ENCODE measurements at places on chromosomes 5 and 9. TPM values are rescaled to one million over a fixed set of nuclear protein-coding genes. Genes with fewer than 3 reads are reported as not detected.

ZNF618 gene
- 1.2 TPM for polyA plus RNA-seq

EQTN gene
- polyA plus RNA-seq: not detected

CDX1 gene
- not detected for polyA plus RNA-seq

FRRS1L gene
- not detected for polyA plus RNA-seq

IQGAP2 gene
- 0.56 TPM for polyA plus RNA-seq

PCDHA13 gene
- polyA plus RNA-seq: not detected

TSLP gene
- polyA plus RNA-seq: 1.6 TPM

CCNJL gene
- 0.09 TPM for polyA plus RNA-seq

NR6A1 gene
- 0.32 TPM for polyA plus RNA-seq

RAI14 gene
- 2.1 TPM for polyA plus RNA-seq

LECT2 gene
- not detected for polyA plus RNA-seq

GRCh38 chr5:144510845-144511579 is 340.3 kb downstream of the KCTD16 start:
- no peaks in the 10 kb centered on the region for H3K4me1 ChIP-seq
- no peak overlapping the region for H3K27ac ChIP-seq
- no peak overlapping the region for H3K4me3 ChIP-seq

- no peak overlapping the region for H3K4me3 ChIP-seq
- no peaks in the 10 kb centered on the region for H3K4me1 ChIP-seq
- H3K36me3 ChIP-seq: no peaks in the 10 kb centered on the region
- no peak for DNase-seq
- no peaks in the 10 kb centered on the region for H3K27me3 ChIP-seq
- H3K27ac ChIP-seq: no peak overlapping the region
Measured at GRCh38 chr5:55836191-55836590, 15.0 kb upstream of the IL31RA start.

- no peaks in the 10 kb centered on the region for H3K4me1 ChIP-seq
- no peak for DNase-seq
- H3K36me3 ChIP-seq: no peaks in the 10 kb centered on the region
Measured at GRCh38 chr9:91896097-91896496, 53.9 kb downstream of the ROR2 start.

DNA sequence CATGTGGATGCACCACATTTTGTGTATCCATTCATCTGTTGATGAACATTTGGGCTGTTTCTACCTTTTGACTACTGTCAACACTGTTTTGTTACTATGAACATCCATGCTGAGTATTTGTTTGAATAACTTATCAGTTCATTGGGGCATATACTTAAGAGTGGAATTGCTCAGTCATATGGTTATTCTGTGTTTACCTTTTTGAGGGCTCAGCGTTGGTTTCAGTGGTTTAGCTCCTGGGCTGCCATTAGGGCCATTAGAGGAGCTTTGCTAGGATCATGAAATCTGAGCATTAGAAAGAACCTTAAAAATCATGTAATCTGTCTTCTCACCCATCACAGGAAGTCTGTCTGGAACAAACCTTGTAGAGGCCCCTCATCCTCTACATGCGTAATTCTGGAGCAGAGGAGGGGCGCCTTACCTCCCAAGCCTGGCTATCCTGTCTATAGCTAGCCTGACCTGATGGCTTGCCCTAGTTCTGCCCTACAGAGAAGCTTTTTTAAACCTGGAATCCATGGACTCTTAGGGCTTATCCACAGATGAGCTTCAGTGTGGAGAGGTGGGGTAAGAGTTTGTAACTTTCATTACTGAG is 92.9 kb downstream of the PDZD2 start:
- no peak overlapping the region for H3K4me3 ChIP-seq
- H3K27me3 ChIP-seq: no peaks in the 10 kb centered on the region
- H3K27ac ChIP-seq: no peak overlapping the region
- no peak for DNase-seq

DNA sequence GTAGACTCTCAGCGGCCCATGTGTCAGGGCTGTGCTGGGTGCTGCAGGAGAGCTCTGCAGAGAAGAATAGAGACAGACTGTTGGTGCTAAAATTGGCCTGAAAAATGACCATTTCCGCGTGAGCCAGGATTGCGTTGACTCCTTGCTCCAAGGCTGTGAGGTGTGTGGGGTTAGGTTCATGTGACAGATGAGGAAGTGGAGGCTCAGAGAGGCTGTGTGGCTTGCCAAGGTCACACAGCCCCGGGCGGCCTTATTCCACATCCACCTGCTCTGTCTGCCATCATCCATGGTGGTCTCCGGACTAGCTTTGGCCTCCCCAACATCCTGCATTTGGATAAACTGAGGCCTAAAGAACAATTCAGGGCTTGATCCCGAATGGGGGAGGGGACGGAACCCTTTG is 15.2 kb downstream of the NEK6 start:
- no peak overlapping the region for H3K27ac ChIP-seq
- no peaks in the 10 kb centered on the region for H3K36me3 ChIP-seq
- no peak overlapping the region for H3K4me3 ChIP-seq
- no peaks in the 10 kb centered on the region for H3K27me3 ChIP-seq

DNA sequence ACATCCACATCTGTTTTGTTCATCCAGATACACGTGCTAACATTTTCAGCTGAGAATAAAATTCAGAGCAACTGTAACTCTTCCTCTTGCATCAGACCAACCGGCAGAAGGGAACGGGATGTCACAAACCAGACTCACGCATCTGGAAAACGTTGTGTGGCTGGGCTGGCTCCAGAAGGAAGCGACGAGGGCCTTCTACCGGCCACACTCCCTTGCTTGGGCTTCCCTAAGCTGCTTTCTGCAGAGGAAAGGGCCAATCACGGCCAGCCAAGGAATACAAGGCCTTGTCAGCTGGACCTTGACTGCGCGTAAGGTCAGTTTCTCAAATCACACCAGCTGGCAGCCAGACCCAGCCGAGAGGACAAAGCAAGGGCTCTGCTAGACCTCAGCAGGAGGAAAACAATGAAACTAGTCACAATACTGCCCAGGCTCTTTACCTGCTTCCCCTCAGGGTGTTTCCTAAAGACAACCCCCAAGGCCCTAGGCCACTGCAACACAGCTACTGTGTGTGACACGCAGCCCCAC is 106.1 kb downstream of the THBS4 start:
- no peak overlapping the region for H3K4me3 ChIP-seq
- DNase-seq: peak; percentile 85
- no peaks in the 10 kb centered on the region for H3K36me3 ChIP-seq
- H3K27me3 ChIP-seq: no peaks in the 10 kb centered on the region

GRCh38 chr5:97854871-97855762 is 672.1 kb upstream of the RIOK2 start:
- H3K27me3 ChIP-seq: no peaks in the 10 kb centered on the region
- H3K27ac ChIP-seq: no peak overlapping the region
- DNase-seq: no peak
- no peak overlapping the region for H3K4me3 ChIP-seq
- H3K4me1 ChIP-seq: no peaks in the 10 kb centered on the region
- no peaks in the 10 kb centered on the region for H3K36me3 ChIP-seq

- H3K36me3 ChIP-seq: no peaks in the 10 kb centered on the region
- DNase-seq: no peak
- no peak overlapping the region for H3K27ac ChIP-seq
- H3K4me3 ChIP-seq: no peak overlapping the region
- H3K4me1 ChIP-seq: no peaks in the 10 kb centered on the region
Measured at GRCh38 chr9:126438741-126439401, 112.2 kb downstream of the MVB12B start.

DNA sequence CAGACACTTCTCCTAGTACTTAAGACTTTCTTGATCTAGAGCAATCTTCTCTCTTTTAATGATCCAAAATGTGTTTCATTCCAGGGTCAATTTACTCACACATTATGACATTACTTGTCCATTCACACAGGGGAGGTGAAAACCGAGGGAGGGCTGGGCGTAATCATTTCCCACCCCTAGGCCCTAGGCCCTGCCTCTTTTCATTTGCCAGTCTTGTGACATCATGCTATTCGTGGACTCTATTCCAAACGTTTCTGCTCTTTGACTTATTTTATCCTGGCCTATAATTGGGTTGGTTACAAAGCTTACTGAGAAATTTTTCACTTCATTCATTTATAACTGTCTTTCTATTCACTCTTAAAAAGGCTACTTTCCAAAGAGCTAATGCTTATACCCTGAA is 2.4 kb downstream of the DCAF12 start:
- H3K4me3 ChIP-seq: peak overlapping the region; percentile 83
- H3K27me3 ChIP-seq: no peaks in the 10 kb centered on the region
- peaks cover 31% of the 10 kb centered on the region for H3K4me1 ChIP-seq

- peaks cover 22% of the 10 kb centered on the region for H3K4me1 ChIP-seq
- DNase-seq: no peak
- peaks cover 48% of the 10 kb centered on the region for H3K36me3 ChIP-seq
- H3K27ac ChIP-seq: peak overlapping the region; percentile 98
- no peaks in the 10 kb centered on the region for H3K27me3 ChIP-seq
- H3K4me3 ChIP-seq: peak overlapping the region; percentile 97
Measured at GRCh38 chr5:40834391-40834848, 602 bp downstream of the RPL37 start.

- no peaks in the 10 kb centered on the region for H3K27me3 ChIP-seq
- no peak overlapping the region for H3K27ac ChIP-seq
- no peaks in the 10 kb centered on the region for H3K36me3 ChIP-seq
- no peaks in the 10 kb centered on the region for H3K4me1 ChIP-seq
Measured at GRCh38 chr5:98588215-98588614, 185.2 kb upstream of the RGMB start.

DNA sequence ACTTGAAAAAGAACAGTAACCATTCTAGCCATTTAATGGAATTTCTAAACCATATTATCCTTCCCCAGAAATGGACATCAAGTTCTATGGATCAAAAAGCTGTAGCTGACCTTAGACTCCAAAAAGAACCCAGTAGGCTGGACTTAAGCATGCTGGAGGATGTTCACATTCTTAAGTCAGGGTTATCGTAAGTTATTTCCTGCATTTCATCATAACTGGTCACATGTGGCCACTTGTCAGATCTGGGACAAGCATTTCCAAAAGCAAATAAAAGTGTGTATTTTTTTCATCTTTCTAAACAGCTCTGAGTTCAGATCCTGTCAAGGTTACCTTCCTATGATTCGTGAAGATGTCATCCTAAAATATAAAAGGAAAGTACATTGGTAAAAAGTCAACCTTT is 274.5 kb upstream of the PTGER4 start:
- DNase-seq: no peak
- H3K27ac ChIP-seq: peak overlapping the region; percentile 46
- no peaks in the 10 kb centered on the region for H3K27me3 ChIP-seq
- no peaks in the 10 kb centered on the region for H3K4me1 ChIP-seq
- no peak overlapping the region for H3K4me3 ChIP-seq

DNA sequence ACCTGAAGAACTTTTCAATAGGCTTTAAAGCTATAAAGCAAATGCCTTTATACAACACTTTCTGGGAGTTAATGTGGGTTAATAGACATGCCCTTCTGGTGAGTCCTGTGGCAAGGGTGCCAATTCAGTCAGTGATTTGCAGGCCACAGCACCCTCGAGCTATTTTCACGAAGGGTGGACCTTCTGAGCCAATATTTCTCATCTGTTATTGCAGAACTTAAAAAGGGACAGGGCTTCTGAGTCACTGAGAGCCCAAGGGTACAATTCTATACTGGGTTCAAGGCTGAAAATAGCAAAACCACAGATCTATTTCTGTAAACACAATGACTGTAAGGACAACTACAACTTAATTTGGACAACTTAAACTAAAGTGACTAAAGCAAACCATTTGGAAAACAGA is 92.8 kb downstream of the GABRG2 start:
- no peak overlapping the region for H3K27ac ChIP-seq
- no peaks in the 10 kb centered on the region for H3K27me3 ChIP-seq
- DNase-seq: no peak
- H3K4me3 ChIP-seq: no peak overlapping the region
- no peaks in the 10 kb centered on the region for H3K4me1 ChIP-seq
- no peaks in the 10 kb centered on the region for H3K36me3 ChIP-seq

DNA sequence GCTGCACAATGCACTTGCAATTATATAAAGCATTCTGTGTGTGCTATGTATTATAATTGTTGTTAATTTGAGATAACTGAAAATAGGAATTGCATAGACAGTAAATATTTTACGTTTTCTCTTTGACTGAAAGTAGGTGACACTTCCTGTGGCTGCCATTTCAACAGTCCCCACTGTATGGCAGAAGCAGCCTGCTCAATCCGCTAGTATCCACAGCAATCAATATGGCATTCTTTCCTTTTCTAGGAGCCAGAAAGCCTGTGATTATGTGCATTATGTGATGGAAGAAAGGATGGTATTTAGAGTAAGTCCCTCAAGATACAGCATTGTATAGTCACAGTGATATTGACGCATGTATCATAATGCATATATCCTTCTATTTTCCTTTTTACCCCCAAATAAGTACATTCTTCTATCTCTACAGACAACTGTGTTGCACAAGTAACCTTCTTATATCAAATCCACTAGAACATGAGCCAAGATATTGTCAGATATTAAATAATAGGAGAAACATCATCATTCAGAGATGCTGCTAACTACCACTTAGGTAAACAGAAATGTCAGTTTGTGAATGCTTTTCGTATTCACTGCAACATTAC is 59.7 kb downstream of the CARTPT start:
- DNase-seq: no peak
- H3K4me3 ChIP-seq: no peak overlapping the region
- H3K36me3 ChIP-seq: no peaks in the 10 kb centered on the region
- no peaks in the 10 kb centered on the region for H3K27me3 ChIP-seq
- peaks cover 5% of the 10 kb centered on the region for H3K4me1 ChIP-seq
- no peak overlapping the region for H3K27ac ChIP-seq

DNA sequence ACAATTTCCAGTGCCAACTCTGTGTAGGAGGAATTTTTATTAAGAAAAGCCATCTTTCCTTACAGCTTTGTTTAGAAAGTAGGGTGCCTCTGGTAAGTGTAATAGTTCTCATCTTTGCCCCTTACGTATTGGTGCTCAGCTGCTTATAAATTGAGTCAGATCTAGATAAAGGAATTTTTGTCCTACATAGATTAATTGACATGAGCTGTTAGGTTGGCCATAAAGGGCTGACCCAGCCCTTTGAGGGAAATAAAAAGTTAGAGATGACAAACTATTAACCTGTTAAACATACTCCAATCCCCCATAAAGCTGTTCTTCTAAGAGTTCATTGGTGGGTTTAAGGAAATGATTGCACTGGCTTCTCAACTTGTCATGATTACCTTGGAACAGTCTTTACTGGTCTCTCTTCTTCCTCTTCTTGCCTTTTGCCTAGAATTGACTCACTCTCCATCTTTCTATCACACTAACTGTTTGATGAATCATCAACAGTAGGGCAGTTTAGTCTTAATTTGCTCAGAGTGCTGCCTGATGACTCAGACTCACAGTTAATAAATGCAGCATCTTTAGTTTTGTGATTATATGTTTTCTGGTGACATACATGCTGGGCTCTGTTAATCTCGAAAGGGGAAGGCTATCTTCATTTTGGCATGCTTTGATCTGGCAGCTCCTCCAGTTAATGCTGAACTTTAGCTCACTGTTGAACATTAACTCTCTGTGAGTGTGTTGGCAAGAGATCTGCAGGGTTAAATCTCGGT is 51.7 kb downstream of the ARHGAP26 start:
- no peak overlapping the region for H3K27ac ChIP-seq
- H3K27me3 ChIP-seq: no peaks in the 10 kb centered on the region
- H3K36me3 ChIP-seq: no peaks in the 10 kb centered on the region
- H3K4me1 ChIP-seq: peaks cover 45% of the 10 kb centered on the region
- no peak overlapping the region for H3K4me3 ChIP-seq
- DNase-seq: no peak
